ENCODE measurements at places on chromosomes 2 and 18.

GRCh38 chr2:152054593-152054992 is 44.3 kb downstream of the CACNB4 start:
- no peak for DNase-seq

DNA sequence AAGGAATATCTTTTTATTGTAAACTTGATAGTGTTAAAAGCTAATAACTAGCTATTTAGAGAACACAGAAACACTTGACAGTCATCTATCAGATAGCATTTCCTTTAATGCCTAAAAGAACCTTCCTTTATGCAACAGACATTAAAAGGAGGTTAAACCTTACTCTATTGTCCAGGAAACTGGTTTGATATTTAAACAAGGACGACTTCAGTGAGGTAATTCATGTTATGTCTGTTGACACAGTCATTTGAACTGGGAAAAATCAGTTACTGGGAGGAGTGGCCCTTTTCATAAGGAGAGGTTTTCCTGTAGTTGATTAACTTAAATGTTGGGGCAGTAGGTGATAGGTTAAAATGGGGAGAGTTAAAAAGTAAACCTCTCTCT is 6.7 kb downstream of the TGIF1 start:
- no peak for DNase-seq

GRCh38 chr2:190843890-190844699 is 36.5 kb upstream of the GLS start:
- DNase-seq, result no peak

DNA sequence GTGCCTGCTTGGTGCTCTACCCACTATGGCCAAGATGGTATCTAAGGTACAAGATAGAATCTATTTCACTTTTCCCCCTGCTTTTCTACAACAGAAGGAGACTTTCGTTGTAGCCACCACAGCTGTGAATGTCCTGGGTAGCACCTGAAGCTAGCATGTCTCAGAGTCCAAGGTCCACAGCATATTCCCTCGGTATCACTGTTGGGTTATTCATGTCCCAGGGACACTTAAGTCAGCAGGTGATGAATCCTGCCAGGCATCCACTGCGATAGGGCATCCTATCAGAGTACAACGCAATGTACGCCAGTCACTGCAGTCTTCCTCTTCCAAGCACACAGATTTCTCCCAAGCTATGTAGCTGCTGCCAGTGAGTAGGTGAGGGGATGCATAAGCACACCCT is 129.1 kb upstream of the LINC00305 start:
- no peak for DNase-seq

DNA sequence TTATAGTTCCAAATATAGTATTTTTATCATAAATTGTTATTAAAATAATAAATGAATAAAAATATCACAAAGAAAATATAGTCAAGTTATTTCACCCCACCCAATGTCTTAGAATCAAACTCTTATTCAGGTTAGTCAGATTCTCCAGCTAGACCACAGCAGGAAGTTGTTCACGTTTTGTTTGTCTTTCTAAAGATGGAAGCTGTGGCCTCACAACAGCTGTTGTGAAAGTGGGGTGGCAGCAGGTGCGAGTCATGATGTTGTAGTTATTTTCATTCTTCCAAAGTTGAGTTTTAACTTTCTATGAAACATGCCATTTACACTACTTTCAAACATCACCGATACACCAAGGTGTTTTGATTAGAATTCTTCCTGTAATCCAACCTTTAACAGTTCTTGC is 272.9 kb downstream of the SLC8A1 start:
- DNase-seq, result no peak

DNA sequence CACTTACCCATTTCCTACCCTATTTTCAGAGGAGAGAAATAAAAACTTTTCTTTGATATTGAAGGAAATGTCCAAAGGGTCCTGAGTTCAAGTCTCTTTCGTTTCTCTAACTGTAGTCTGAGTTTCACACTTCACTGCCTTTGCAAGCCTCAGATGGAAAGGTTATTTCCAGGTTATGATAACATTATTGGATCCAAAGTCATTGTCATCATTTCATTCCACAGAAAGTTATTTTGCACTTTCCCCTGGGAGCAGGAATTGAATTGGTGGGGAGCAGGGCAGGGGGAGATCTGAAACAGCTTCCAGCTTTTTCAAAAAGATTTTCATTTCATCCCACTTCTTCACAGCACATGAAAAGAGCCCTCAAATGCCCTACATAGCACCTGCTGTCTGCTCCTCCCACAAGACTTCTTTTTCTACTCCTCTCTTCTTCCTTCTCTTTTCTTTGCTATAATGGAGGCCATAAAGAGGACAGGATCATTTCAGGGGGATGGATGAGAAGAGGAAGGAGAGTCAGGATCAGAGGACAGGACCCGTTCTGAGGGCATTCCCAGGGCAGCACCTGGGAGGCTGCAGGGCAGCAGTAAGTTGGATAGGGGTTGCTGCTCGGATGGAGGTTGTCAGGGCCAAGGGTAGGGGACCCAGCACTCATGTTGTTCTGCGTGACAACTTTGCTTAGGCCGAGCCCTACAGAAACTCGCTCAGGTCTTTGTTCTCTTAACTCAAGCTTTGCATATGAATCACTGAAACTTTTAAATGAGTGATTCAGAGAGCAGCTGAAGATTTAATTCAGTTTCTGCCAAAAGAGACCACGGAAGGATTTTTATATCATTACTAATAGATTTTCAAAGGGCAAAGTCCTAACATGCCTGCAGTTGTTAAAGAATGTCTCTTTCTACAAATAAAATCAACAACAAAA is 11.4 kb upstream of the GALNT5 start:
- no peak for DNase-seq

All from T-helper 17 cell (primary cell).